Hematopoietic multipotent progenitor cell treated with erythropoietin and hydrocortisone succinate and interleukin-3 and kit ligand, for 8 days (in vitro differentiated cells): ENCODE measurements at places on chromosomes 1 and 21.

DNA sequence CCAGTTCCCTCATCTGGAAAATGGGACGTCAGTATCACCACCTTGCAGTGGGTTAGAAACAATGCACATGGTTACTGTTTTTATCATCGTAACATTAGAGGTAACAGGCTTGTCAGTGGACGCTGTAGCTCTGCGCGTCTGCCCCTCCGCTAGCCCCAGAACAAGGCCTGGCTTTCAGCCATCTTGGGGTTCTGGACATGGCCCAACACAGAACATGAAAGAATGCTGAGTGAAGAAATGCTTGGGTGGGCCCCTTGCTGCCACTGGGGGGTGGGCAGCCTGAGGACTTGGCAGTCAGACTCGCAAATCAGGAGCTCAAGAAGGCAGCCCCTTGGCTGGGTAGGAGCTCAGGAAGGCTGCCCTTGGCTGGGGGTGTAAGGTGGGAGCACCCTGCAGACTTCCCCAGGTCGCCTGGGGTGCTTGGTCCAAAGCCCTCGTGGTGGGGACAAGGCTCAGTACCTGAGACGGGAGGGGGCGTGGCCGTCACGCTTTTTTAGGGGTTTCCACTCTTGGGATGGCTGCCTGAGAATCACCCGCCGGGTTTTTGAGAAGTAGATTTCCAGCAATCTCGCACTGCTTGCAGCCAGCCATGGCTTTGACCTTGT, 51.7 kb downstream of the SLC37A1 start:
- DNase-seq, result no peak

DNA sequence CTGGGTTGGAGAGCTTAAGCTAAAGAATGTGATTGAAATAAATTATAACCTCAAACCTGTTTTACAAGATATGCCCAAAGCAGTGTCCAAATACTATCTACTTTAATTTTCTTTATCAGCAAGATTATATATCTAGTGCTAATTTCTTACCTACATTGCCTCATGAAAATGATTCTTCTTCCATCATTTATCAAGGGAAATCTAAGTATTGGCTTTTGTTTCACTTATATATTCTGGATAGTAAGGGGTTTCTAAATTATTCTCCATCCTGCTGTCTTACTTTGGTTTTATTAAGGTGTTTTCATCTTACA, 81.2 kb downstream of the PHTF1 start:
- no peak for DNase-seq

- no peak for DNase-seq
These were observed 45.3 kb downstream of the PRRC2C start for GRCh38 chr1:171530676-171531075.

- peak; percentile 13 for DNase-seq
These were observed 918.8 kb upstream of the TMPRSS15 start for GRCh38 chr21:19322360-19322759.

GRCh38 chr1:178335426-178335825, 161.3 kb downstream of the CLEC20A start:
- DNase-seq, result no peak

DNA sequence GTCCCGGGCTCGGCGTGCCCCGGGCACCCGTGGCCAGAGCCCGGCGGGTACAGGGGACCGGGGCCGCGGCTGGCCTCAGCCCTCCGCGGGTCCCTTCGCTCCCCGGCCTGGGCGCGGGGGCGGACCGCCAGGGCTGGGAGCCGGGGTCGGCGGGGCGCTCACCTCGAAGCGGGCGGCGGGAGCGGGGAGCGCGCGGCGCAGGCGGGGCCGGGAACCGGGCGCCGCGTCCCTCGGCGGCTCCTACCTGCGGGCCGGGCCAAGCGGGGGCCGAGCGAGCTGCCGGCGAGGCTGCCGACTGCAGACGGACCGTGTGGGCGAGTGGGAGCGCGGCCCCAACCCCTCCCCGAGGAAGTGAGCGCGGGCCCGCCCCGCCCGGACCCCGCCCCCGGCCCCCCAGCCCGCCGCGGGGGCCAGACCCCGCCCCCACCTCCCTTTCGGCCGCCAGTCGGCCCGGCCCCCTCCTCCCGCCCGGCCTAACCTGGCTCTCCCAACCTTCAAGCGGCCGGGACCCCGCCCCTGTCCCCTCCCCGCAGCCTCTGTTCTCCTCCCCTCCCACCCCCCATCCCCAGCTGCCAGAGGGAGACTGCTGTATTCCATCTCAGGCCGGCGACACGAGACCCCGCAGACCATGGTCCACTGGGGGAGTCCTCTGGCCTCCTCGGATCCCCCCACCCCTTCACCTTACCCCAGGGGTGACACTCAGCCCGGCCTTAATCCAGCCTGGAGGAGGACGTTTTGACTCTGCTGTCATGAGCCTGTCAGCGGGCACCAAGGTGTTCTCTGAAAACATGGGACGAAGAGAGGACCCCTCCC, at the start of gene FHL3:
FHL3 (minus strand) TSS at position 320 of the 813 bp plus-strand sequence. CDS start 6,102 bp downstream, outside the sequence.
- peak; percentile 61 for DNase-seq

GRCh38 chr21:32816261-32816660, 44.7 kb upstream of the PAXBP1 start:
- DNase-seq, result no peak

GRCh38 chr21:18499761-18500376, 96.3 kb upstream of the TMPRSS15 start:
- DNase-seq, result peak; percentile 56

DNA sequence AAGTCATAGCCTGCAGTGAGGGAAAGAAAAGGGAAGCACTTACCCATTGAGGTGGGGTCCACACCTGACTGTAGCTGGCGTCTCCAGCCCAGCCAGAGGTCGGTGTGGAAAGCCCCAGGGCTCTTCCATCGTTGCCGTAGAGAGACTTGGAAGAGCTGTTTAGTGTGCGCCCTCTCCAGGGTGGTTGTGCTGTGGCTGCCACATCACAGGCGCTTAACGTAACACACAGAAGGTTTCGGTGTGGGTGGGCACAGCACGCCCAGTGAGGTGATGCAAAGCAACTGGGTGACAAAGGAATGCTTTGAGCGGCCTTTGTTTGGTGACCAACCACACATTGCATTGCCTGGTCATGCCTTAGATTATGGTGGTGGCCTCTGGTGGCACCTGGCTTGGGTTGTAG, 36.8 kb upstream of the KIF1B start:
- DNase-seq, result no peak

GRCh38 chr1:48790397-48790796, 13.7 kb upstream of the BEND5 start:
- DNase-seq, result no peak

DNA sequence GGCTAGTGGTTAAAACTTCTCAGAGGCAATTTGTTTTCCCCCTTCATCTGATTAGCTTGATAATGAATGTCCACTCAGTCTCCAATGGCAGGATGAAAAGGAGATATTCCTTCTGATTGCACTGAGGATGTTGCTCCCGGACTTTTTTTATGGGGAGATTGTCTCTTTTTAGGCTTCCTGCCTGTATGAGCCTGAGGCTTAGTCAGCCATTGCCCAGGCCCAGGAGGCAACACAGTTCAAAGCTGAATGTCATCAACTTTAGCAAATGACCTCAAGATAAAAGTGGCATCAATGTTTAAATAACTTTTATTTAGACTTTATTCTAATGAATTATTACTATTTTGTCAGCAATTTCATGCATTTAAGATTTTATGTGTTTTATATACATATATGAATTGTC, 162.9 kb upstream of the PTBP2 start:
- no peak for DNase-seq

GRCh38 chr1:164767752-164768402, 208.9 kb downstream of the PBX1 start:
- no peak for DNase-seq

- peak; percentile 62 for DNase-seq
These were observed 6.5 kb downstream of the INSRR start for GRCh38 chr1:156852418-156852874.

DNA sequence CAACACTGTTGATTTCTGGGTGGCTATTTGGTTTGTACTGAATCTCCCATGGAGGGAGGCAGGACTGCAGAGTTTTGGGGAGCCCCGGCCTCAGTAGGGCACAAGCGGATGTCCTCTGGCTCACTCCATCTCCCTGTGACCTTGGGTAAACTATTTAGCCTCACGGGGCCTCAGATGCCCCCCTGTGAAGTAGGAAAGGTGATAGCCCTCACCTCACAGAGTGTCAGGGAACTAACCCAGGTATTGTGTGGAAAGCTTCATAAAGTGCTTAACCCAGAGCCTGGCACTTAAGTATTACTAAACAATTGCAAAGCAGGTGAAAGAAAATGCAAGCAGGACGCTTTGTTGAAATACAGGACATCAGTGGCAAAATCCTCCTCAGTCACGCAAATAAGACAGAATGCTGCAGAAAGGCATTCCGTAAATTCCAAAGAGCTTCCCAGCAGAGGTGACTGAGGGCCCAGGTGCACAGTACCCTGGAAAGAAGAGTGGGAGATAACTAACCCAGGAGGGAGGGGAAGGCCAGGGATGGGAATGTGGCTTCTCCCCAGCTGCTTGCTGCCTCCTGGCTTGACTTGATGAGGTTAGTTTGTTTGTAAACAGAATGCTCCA, 436.3 kb downstream of the PRDM2 start:
- no peak for DNase-seq

DNA sequence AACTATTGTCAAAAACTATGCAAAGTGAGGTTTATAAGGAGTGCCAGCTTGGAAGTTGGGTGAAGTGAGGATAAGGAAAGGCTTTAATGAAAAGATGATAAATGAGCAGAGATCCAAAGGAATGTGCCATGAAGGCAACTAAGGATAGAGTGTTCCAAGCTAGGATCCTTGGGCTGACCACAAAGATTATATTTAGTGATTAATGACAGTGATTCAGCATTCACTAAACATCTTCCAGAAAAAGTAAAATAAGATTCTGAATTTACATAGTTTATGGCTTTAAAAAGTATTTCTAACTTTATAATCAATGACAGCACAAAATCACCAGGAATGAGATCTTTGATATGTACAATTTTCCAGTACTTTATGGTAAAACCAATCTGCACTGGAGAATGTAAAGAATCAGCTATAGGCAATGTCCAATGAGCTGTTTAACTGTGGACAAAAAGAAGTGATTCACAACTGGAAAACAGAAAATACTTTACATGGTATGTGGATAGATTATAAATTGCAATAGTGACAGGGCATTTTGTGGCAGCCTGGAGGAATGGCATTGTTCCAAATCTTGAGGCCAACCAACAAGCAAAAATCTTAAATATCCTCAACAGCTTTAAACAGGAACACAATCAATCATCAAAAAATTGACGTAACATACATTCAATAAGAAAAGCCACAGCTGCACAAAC, 91.2 kb upstream of the KCTD3 start:
- no peak for DNase-seq

- no peak for DNase-seq
These were observed 308.5 kb downstream of the NTNG1 start for GRCh38 chr1:107449326-107449725.

- DNase-seq, result peak; percentile 90
These were observed 43.8 kb downstream of the CD53 start for GRCh38 chr1:110916669-110917306.

- DNase-seq, result peak; percentile 27
These were observed 16.5 kb upstream of the LHX4 start for GRCh38 chr1:180213401-180214170.

DNA sequence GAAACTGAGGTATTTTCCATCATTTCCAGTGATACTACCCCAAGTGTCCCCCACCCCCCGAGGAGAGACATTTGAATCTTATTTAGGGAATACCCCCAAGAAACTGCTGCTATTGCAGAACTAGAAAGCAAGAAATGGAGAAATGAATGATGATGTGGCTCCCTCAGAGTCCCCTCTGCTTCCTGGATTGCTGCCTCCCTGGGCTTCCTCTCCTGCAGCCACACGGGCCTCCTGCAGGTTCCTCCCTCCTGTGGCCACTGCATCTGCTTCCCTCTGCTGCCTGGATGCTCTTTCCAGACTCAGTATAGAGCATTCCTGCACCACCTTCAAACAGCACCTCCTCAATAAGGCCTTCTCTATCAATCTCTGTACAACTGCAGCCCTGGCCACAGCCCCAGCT, 69.3 kb downstream of the SLC25A24 start:
- DNase-seq, result no peak

DNA sequence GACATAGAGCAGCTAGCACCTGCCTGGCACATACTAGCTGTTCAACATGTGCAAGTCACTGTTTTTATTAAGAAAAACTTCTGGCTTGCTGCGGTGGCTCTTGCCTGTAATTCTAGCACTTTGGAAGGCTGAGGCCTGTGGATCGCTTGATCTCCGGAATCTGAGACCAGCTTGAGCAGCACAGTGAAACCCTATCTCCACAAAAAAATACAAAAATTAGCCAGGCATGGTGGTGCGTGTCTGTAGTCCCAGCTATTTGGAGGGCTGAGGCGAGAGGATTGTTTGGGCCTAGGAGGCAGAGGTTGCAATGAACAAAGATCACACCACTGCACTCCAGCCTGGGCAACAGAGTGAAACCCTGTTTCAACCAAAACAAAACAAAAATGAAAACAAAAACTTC, 27.7 kb upstream of the C8B start:
- no peak for DNase-seq

DNA sequence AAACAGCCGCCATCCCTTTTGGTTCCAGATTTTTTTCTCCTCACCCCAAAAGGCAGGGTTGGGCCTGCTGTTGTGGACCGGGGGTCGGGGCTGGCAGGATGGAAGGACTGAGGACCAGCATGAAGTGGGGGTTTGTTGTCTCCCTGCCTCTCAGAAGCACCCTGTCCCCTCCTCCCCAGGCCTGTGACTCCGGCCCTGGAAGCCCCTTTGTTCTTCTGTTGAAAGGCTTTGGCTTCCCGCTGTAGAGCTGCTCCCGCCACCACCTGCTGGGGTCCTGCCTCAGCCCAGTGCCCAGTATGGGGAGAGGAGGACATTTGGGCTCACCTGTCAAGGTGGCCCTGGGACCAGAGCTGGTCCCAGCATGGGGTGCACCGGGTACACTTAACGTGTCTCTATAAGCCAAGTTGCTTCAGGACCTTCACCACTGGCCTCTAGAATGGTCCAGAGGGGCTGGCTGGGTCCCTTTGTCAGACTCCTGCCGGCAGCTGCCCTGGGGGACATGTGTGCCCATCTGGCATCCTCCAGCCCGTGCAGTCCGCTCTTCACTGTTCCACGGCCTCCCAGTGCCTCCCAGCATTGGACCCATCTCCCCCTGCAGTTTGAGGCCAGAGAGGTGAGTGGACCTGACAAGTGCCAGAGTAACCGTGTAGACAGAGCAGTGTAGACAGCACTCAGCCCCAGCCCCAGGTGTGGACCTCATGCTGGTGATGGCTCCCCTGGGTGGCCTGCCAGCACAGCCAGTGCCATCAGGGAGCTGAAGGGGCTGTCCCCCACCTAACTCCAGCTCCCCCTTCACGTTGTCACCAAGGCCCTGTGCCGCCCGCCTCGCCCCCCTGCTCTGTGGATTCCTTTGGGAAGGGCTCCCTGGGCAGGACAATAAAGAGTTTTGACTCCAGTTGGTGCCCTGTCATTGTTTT, 6.1 kb upstream of the SYTL1 start:
- DNase-seq, result no peak
